ENCODE measurements at places on chromosomes 7 and 10. TPM values are rescaled to one million over a fixed set of nuclear protein-coding genes. Genes with fewer than 3 reads are reported as not detected.

GRCh38 chr7:22295402-22296264, 61.3 kb downstream of the RAPGEF5 start:
- no peak for DNase-seq

DNAJC12 gene
- 18.9 TPM for total RNA-seq

OR13A1 gene
- total RNA-seq: 17.4 TPM

SIRT1 gene
- total RNA-seq: 39.2 TPM

FOXK1 gene
- 32.0 TPM for total RNA-seq

MSMB gene
- not detected for total RNA-seq

DNA sequence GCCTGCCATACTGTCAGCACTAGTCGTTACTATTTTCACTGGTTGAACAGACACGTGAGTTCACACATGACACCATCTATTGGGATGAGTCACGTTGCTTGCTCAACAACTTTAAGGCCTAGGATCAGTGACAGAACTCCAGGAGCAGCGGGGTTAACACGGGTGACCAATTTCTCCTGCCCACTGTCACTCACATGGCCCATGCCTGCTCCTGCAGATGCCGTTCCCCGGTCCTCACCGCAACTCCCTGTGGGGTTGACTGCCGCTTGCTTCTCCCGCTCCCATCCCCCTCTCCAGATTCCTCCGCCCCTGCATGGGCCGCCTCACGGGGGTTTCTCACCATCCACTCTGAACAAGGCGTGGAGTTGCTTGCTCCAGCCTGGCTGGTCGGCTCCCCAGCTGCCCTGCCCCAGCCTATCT, 128.2 kb downstream of the TAX1BP1 start:
- no peak for DNase-seq

DNA sequence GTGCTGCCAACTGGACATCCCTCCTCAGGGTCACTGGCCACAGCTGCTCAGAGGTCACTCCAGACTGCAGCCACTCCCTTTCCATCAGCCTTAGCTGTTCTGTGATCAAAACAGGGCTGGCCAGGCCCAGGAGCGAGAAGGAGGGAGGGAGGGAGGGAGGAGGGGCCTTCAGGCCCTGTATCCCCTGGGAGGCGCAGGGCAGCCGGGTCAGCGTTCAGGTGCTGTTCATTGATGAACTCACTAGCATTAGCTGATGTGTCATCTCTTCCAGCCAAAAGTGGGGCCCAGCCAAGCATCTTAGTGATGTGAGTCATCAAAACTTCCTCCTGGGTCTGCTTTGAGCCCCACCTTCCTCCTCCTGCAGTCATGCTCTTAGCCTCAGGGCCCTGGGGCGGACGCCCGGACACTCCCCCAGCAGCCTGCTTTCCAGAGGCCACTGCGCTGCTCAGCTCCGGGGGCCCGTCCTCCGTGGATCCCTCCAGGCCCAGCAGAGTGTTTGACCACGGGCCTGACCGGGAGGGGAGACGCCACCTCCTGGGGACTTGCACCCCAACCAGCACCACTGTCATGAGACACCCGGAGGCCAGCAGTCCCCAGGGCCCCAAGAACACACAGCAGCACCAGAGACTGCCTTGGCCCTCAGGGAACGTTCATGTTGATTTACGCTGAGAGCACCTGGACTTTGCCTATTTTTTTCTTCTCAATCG, 149.2 kb downstream of the PRKAG2 start:
- no peak for DNase-seq

- DNase-seq: peak; percentile 60
Observed at GRCh38 chr7:130758429-130759056, 24.5 kb upstream of the KLF14 start.
